Tibial artery (tissue), 4 donors: ENCODE measurements at places on chromosomes 12 and 14.

DNA sequence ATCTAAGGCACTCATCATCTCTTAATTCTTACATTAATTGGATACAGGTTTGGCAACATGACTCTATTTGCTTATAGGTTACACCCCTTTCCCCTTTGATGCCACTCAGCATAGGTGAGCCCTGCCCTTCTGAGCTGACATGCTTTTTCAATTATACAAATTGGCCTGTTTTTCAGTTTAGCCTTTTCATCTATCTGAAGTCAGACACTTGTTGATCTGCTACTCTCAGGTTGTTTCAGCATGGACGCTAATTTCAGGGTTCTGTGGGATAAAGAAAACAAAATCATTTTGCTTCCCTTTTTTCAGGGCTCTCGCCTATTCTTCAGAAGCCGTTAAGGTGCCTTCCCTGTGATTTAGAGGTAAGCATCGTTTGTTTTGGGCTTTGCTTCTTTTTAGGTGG lies 55.3 kb downstream of the DACT1 start:
- no peak for DNase-seq

DNA sequence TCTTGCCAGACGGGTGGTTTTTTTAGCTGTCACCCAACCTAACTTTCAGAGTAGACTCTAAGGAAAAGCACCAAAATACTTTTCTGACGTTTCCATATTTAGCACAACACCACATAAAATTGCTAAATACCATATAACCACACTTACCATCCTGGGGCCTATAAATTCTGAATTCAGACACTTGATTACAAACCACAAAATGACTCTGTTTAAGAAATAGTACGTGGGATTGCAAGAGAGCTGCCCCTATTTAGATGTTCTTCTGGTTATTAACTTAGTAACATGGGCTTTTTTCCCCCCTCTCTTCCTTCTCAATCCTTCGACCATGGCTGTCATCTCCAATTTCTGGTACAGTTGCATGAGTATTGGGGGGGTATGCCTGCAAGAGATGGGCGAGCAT lies 287.7 kb downstream of the BMP4 start:
- DNase-seq, result no peak

DNA sequence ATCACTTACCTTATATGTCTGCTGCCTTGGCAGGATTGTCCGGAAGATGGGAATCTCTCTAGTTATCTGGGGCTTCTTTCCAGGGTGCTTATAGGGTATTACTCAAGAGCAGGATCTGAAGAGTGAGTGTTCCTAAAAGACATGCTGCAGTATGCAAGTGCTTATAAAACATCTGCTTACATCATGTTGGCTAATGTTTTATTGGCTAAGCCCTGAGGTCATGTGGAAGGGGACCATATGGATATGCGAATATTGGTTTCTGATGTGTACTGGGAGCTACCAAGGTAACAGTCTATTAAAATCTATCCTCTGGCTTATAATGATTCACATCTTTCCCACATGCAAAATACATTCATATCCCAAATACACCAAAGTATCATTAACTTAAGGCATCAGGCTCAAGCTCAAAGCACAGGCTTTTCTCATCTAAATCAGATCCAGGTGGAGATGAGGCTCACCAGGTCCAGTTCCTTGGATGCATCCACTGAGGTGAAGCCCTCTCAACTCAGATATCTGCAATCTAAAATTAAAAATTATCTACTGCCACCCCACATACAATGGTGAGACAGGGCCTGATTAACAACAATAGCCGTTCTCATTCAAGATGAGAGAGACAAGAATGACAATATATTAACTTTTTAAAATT lies 29.8 kb downstream of the LRRIQ1 start:
- no peak for DNase-seq

GRCh38 chr12:7837366-7837765 lies 35.3 kb downstream of the SLC2A14 start:
- no peak for DNase-seq

- DNase-seq, result no peak
Observed at GRCh38 chr12:57235728-57236131, 6.2 kb downstream of the SHMT2 start.

- no peak for DNase-seq
Observed at GRCh38 chr14:31993521-31993951, 83.6 kb upstream of the ARHGAP5 start.

DNA sequence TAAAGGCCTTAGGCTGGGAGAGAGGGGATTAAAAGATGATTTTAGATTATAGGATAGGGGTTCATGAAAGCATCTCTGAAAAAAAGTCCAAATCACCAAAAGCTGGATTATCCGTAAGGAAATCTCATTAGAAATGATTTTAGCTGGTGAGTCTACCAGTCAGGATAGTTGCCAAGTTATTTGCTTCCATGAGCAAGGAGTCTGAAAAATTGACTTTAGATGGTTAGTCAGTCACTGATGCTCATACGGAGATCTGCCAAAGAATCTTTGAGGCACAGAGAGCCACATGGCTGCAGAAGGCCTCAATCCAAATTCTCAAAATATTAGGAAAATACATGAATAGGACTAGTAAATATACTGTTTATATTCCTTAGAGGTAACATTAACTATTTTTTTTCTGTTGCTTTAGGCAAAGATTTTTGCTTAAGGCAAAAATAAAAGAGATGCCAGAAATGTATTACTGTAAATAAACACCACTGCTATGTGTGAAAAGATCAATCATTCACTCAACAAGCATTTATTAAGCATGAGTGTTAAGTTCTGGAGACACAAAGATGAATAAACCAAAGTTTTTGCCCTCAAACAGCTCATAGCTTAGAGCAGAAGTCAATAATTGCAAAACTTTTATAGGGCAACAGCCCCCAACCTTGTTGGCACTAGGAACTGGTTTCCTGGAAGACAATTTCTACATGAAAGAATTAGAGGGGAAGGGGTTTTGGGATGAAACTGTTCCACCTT lies 105.2 kb downstream of the BBS10 start:
- no peak for DNase-seq

GRCh38 chr14:92690171-92691011 lies 58.0 kb downstream of the LGMN start:
- no peak for DNase-seq

DNA sequence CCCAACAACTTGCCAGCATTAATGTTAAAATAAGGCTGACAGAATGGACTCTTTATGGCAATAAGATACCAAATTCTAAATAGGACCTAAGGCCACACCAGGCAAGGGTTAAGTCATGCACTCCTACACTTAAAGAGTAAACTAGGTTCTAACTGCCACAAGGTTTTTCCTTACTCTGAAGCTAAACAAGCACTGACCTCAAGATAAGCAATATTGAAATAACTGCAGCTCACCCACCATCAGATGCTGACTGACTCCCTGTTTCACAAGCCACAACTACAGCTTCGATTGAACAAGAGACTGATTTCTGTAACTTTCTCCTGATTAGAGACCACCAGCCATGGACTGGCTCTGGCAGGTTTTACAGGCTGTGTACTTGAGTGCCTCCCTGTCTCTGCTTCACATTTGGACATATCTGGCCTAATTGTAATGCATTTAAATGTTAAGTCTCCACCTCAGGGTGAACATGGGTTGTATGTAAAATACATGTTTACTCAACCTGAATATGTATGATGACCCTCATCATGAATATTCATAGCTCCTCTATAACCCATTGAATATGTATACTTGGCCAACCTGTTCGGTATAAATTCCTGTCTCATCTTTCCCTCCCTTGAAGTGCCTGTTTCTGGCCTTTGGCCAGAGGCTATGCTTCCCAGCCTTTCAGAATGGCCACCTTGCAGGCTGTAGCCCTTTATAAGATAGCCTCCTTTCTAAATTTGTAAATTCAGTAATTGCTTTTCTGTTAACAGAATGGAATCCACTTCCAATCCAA lies 70.5 kb upstream of the DAAM1 start:
- no peak for DNase-seq

DNA sequence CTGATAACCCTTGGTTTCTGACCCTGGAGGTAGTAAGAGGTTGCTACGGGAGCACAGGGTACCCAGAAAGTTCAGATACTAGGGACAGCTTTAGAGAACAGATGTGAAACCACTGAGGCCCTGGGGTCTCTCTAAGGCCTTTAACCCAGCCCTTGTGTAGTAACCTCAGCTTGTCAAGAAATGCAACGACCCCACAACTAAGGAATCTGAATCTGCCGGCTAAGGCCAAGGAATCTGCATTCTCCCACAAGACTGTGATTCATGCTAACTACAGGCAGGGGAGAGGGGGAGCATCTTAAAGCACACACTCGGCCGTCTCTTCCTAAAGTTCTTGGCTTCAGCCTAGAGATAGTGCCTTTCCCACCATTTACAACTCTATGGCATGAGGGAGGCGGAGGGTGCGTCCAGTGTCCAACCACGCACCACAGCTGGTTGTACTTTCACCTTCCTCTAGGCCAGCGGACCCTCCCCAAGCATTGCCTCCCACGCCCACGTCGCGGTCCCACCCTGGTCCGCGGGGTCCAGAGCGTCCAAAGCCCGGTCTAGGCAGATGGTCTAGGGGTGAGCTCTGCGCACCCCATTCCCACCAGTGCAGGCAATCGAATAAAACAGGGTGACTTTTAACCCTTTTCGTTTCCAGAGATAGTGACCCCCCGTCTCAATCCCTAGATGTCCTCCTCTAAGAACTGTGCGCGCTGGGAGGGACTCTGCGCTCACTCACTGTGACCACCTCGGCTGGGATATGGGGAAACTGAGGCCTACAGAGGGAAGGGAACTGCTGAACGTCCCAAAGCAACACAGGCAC lies 735 bp upstream of the VASH1 start:
- DNase-seq, result peak; percentile 54

GRCh38 chr14:37493606-37494005 lies 101.4 kb downstream of the FOXA1 start:
- DNase-seq, result no peak

DNA sequence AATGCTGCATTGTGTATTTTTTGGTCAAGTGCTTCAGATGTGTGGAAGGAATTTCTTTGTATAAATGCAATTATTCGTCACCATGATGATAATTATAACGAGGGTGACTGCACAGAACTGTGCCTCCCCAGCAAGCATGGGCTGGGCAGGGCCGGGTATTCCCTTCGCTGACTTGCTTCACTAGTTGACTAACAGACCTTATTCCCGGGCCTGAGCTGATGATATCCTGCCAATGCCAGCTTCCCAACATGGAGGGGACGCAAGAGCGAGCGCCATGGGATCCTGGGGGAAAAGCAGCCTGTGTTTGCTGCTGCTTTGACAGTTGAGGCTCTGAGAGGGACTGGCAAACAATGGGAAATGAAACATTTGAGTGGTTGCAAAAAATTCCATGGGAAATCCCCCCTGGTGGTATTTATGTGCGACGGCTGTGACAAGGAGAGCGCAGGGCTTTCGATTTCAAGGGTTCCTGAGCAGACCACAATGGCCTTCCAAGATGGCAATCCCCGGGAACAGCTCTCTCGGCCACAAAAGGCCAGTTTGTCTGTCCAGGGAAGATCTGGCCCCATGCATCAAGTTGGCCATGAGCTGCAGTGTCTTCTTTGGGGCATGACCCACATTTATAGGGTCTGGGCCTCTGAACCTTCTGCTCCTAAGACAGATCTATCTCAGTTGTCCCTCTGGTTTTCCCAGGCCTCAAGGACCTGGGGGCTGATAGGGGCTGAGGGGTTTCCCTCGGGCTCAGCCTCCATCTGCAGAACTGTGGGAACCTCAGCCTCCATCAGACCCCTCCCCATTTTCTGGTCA lies 21.9 kb upstream of the MAP1LC3B2 start:
- no peak for DNase-seq

- DNase-seq, result no peak
Observed at GRCh38 chr12:100895192-100895591, 100.6 kb downstream of the ANO4 start.

DNA sequence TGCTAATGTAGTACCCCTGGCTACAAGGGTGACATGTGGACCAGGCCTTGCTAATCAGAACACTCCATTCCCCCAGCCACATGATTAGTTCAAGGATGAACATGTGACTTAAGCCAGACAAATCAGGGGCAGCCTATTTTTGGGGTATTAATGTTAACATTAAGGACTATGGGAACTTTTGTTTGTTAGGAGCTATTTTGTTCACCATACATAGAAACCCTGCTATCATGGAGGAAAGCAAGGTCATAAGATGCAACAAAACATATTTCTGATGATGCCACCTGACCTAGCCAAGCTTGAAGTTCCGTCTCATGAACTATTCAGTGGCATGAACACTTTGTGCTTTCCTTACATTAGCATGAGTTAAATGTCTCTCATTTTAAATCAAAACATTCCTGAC lies 90.8 kb upstream of the PELI2 start:
- DNase-seq, result no peak

- DNase-seq, result no peak
Observed at GRCh38 chr14:57866199-57866705, 360 bp upstream of the SLC35F4 start.

GRCh38 chr14:45467023-45467422 lies 214.0 kb upstream of the MIS18BP1 start:
- DNase-seq, result no peak
